ENCODE measurements at places on chromosomes 4 and X.

DNA sequence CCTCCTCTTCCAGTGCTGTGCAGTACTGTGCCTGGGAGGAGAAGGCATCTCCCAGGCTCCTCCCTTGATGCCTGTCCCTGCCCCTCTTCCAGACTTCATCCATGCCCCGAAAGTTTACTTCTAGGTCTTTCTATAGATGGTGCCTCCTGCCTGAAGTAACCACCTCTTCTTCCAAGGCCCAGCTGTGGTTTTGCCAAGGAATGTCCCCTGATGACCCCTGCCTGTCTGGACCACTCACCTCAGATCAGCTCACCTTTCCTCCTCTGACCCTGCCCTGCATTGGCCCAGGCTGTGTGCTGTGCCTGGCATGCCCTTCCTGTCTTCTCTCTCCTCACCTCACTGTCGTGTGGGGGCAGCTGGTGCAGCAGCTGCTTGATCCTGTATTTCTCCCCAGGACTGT is 6.8 kb downstream of the PRICKLE3 start:
- no peak for DNase-seq

- DNase-seq = no peak
Observed at GRCh38 chrX:151975736-151976275, 1.3 kb upstream of the GABRE start.

DNA sequence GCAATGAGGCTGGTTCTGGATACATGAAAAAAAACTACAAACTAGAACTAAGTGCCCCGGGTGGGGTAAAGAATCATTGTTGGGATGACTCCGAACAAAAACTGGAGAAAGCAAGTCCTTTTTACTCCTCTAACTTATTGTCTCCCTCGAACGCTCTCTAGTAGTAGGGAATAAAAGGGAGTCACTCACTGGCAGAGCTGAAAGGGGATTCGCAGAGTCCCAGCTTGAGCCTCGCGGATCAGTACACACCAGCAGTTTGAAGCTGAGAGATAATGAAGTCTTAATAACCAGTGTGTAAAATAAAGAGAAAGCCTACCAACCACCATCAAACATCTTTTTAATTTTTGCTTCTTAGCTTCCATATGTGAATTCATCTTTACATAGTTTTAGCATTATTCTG is 521.9 kb upstream of the ARX start:
- no peak for DNase-seq

DNA sequence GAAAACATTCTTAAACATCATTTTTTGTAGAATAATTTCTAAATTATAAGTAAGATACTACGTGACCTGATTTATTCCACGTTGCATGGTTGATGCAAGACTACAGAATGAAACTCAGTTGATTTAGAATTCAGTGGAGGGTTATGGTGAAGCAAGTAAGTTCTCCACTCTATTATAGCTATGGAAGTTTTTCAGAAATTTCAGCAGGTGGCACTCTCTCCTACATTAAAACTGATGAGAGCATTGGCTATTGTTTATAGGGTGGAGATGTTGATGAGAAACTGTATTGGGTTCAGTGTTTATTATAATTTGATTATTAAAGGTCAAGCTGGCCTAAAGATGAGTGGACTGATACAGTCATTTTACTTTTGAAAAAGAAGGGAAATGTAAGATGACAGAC is 88.0 kb downstream of the FNIP2 start:
- DNase-seq = no peak

DNA sequence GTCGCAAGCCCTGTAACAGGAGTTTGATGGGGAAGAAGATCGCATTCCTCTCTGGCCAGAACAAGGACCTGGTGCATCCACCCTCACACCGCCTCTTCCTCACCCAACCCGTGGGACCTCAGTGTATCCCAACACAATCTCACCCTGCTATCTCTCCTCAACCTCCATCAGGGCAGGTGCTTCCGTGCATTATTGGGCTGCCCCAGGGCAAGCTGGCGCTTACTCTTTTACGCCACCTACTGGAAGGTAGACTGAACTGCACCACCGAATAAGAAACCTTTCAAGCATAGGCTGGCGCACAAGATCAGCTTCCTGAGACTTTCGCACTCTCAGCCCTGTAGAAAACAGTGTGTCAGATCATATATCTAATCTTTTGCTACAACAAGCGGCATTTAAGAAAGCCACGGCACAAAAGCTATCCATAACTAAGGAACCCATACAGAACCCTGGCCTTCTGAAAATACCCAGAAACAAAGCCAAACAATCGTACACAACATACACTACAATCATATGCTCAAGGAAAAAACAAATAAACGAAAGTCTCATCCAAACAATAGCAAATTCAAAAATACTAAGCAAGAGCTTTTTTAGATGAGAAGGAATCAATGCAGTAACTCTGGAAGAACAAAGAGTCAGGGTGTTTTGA is 209.3 kb downstream of the UGT8 start:
- no peak for DNase-seq

DNA sequence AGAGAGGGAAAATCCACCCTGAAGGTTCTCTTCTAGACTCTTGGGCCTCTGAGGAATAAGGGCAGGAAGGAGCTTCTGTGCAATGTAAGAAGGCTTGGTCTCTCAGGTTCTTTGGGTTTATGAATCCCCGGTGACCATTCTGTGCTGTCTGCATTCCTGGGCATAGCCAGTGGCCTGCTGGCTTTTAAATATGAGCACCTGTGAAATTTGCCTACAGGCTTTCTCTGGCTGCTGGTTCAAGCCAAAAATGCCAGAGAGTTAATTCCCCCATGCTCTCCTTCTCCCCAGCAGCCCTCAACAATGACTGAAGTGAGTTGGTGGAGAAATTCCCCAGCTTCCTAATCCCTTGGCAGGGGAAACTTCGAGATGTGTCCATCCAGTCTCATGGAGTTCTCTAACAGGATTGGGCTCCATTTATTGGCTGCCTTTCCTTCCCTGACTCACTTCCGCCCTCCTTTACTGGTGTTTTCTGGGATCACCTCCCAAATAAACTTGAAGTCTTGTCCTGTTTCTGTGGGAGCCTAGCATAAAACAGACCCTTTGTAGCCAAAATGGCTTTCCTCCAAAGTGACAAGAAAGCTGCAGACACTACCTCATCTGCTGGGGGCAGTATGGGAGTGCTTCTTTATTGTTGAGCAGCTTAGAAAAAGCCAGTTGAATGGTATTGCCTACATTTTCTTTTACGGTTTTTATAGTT is 179.4 kb upstream of the CASK start:
- no peak for DNase-seq

DNA sequence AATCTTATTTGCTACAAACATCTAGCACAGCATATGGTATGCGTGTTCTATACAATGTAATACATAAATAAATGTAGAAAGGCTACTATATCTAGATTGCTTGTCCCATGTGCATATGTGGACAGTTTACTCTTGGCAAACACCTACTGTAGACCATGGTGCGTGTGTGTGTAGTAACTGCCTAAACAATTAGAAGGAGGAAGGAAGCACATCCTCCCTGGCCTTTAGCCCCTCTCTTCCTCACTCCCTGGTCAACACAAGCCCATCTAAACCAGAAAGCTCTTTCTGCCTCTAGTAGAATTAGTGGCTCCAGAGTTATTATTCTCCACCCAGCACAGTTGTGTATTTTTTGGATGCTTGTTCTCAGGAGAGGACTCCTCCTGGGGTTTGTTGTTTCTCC is 73.9 kb downstream of the KDR start:
- no peak for DNase-seq

DNA sequence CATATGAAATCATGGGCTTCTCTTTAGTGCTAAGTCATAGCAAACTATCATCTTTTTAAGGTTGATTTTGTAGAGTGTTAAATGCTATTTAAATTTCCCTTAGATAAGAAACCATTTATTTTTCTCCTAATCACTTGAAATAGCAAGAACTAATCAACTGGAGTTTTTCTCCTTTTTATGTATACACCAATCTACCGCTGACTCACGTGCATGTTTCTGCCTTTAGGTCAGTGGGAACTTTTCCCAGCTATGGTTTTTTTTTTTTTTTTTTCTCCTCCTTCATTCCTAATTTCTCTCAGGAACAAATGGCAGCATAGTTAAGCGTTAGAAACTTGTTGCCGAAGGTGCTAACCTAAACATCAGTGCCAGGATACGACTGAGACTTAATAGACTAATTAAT is 176.4 kb downstream of the BMPR1B start:
- no peak for DNase-seq

DNA sequence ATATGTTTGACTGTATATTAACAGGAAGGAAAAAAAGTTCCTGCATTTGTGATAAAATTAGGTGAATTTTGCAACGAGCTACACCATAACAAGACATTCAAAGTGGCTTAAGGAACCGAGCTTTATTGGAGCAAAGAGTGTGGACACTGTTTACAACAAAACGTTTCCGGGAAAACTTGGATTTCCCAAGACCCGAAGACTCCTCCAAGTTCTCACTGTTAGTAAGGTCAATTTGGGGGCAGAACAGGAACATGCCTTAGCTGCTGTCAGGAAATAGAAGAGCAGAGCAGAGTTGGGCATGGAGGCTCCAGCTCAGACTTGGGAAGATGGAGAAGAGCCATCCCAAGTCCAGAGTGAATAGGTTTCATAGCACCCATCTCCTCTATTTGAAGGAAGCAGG is 16.5 kb downstream of the ADH6 start:
- DNase-seq = no peak

GRCh38 chrX:106726485-106727437 is at the start of gene RNF128:
Gene RNF128 (plus strand): TSS chrX:106726701. CDS start chrX:106726914, 213 bp downstream.
- DNase-seq = no peak

- DNase-seq = no peak
Observed at GRCh38 chr4:174604198-174604597, 81.9 kb upstream of the HPGD start.

GRCh38 chr4:163558539-163559044 is 64.1 kb downstream of the TMA16 start:
- no peak for DNase-seq

DNA sequence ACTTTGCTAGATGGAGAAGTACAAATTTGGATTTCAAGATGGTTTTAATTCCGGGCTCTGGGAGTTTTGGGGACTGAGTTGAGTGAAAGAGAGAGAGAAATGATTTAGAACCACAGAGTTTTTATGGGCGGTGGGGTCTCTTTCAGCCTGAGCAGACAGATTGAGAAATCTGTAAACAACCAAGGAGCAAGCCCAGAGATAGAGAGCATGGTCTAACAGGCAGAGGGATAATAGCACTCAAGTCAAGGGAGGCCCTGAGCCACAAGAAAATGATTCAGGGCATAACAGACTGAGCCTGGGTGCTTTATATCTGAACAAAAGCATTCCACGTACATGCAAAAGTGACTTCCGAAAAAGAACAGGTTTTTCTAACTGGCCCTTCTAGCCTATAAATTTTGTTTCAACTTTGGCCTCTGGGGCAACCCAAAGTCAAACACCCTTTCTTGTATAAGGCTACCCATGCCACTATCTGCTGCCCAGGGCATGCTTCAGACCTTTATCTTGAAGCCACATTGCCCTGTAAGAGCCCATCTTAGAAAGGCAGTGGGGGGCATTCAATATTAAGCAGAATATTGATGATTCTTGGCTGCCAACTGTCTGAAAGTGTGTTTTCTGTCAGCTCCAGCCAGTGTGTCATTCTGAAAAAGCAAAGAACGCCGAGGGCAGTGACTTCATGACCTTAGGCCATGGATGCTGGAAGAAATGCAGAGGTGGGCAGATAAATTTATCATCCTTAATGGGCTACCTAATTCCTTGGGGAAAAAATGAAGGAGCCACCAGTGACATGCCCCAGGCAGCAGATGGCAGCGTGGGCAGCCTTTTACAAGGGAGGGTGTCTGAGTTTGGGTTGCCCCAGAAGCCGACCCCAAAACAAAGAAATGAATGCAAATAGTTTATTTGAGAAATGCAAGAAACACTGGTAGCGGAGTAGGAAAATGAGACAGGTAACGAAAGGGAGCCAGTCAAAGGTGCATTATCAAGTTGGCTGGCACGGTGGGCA is 637.6 kb downstream of the MID1IP1 start:
- DNase-seq = no peak

- no peak for DNase-seq
Observed at GRCh38 chrX:115018944-115019343, 1.5 kb upstream of the IL13RA2 start.

GRCh38 chrX:79568309-79568708 is 201.2 kb upstream of the ITM2A start:
- DNase-seq = no peak

- no peak for DNase-seq
Observed at GRCh38 chrX:77788050-77788449, 2.0 kb upstream of the ATRX start.

DNA sequence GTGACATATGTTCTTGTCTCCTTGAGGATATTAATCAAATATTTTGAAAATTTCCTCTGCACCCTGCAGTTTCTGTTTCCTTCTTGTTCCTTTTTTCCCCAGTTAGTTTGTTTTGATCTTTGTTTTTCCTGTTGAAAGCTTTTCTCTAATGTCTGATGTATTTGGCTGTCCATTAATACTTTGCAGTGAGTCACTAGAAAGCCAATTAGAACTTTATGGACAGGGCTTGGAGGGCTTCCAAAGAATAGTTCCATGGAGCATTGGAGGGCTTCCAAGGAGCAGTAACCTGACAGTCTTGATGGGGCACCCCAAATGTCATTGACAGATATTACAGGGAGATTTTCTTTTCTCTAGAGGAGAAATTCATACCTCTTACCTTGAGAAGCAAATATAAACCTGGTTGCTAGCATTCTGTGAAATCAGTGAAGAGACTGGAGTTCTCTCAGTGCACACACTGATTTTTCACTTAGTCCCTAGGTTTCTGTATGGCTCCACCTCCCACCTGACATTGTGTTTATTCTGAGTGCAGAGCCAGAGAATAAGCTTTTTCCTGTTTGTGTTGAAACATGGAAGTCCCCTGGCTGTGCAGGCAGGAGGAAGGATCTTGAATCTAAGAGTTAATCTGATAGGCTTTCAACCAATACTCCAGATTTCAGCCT is 26.5 kb downstream of the SPARCL1 start:
- no peak for DNase-seq

GRCh38 chr4:164408831-164409230 is 345.1 kb upstream of the SMIM31 start:
- no peak for DNase-seq

- DNase-seq = no peak
Observed at GRCh38 chr4:24669751-24670150, 85.4 kb upstream of the DHX15 start.

DNA sequence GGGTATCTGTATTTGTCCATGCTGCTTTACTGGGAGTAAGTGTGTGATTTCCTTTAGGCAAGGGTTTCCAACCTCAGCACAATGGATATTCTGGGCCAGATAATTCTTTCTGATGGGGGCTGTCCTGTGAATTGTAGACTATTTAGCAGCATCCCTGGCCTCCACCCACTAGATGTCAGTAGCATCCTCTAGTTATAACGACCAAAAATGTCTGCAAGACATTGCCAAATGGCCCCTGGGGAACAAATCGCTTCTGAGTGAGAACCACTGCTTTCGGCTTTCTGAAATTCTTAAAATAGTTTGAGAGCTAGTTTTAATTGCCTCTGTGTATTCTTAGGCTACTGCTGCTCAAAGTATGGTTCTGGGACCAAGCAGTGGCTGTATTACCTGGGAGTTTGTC is 81.2 kb upstream of the GPM6B start:
- DNase-seq = no peak

DNA sequence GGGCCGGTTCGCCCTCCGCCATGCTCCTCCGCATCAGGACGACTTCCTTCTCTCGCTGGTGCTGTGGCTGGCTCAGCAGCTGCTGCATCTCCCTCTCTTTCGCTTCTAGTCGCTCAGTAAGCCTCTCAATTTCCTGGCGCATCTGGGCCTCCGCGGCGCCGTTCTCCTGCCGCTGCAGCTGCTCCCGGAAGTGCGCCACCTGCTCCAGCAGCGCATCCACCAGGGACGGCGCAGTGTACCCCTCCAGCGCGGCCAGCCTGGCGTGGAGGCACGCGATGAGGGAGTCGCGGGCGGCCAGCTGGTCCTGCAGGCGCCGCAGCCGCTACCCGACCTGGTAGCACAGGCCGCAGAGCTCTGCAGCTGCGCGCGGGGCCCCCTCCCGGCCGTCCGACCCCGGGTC is 97.4 kb upstream of the MED14 start:
- DNase-seq = no peak

All from stimulated activated CD4-positive, alpha-beta T cell treated with anti-CD3 and anti-CD28 coated beads, Interleukin-1b, Interleukin-23, amount 100 ng/mL, for 24 hours (primary cell).